ENCODE measurements at places on chromosomes 16 and 17. TPM values are rescaled to one million over a fixed set of nuclear protein-coding genes. Genes with fewer than 3 reads are reported as not detected.

GRCh38 chr16:13902677-13903076 is 17.3 kb upstream of the ERCC4 start:
- DNase-seq: no peak

GRCh38 chr16:75446416-75446815 is 13.1 kb upstream of the CFDP1 start:
- no peak for DNase-seq

DNA sequence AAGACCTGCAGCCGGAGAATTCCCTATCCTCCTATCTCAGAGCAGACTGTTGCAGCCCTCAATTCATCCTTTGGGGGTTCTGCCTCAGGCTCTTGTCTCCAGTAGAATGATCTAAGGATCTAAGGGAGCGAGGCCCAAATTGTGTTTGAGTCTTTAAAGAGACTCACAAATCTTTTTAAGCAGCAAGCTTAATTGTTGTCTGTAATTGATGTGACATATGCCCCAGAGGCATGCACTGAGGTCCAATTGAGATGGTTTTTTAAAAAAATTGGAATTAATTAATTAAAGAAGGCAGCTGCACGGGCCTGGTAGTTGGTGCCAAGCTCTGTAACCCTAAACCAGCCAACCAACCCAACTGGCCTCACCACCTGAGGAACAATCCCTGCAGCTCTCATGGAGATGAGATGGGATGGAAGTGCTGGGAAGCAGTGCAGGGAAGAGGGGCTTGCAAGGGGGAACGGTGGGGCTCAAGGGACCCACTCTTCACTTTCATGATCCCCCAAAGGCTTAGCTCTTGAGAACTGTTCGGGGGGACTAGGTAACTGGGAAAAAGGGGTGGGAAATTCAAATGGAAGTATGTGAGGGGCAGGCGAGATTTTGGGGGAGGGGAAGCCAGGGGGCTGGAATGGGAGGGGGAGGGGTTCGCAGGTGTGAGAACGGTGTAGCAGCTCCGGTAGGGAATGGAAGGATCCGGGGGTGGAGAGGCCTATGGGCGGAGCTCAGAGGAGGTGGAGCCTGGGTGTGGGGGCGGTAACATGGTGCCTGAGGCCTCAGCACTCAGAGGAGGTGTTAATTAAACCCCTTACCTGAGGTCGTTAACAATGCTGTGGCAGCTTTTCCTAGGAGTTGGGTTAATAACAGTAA is 9.2 kb upstream of the ZNF652 start:
- DNase-seq: no peak

DNA sequence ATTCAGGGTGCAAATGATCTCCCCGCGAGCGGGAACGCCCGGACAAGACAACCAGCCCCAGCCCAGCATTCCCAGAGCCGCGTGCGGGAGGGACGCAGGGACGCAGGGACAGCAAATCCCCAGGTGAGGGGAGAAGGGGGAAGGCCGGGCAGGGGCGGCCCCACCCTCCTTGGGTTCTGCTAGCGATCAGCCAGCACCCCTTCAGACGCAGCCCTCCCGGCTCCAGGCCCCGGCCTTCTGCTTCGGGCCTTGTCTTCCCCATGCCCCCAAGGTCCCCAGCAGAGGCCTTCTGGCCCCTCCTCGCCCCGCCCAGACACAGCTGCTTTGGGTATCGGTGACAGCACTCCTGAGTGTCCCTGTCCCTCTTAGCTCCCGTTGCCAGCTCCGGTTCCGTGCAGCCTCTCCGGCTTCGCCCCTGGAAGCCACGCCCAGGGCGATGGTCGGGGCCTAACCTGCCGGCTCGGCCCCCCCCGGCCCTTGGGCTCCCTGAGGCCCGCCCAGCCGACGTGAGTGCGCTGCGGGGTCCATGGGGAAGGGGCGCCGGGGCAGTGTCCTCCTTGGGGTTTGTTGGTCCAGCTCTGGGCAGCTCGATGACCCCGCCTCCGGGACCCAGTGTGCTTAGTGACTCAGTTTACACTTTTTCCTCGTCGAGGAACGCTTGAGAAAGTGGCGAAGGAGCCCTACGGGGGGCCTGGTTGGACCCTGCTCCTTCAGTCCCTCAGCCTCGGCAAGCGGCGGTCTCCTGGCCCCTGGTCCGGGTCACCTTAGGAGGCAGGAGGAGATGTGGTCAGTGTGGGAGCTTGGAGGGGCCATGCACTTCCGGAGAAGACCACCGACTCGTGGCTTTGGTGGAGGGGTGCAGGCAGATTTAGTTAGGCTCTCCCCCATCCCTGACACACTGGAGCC is 50.5 kb upstream of the AMZ2 start:
- no peak for DNase-seq

DNA sequence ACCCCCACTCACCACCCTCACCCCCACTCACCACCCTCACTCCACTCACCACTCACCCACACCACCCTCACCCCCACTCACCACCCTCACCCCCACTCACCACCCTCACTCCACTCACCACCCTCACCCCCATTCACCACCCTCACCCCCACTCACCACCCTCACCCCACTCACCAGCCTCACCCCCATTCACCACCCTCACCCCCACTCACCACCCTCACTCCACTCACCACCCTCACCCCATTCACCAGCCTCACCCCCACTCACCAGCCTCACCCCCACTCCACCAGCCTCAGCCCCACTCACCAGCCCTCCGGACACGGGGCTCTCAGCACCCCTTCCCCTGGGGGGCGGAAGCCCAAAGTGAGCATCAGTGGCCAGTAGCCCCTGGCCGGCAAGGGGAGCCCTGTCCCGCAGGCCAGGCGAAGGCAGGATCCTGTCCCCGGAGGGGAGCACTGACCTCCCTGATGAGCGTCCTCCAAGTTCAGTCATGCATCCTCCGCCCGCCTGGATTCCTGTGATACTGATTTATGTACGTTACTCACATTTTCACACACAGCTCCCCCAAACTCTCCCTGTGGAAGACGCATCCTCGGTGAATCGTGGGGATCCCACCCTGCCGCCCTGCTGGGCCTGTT is 18.0 kb upstream of the C1QTNF8 start:
- DNase-seq: no peak

- no peak for DNase-seq
Measured at GRCh38 chr17:43200127-43200526, 11.5 kb upstream of the TMEM106A start.

DNA sequence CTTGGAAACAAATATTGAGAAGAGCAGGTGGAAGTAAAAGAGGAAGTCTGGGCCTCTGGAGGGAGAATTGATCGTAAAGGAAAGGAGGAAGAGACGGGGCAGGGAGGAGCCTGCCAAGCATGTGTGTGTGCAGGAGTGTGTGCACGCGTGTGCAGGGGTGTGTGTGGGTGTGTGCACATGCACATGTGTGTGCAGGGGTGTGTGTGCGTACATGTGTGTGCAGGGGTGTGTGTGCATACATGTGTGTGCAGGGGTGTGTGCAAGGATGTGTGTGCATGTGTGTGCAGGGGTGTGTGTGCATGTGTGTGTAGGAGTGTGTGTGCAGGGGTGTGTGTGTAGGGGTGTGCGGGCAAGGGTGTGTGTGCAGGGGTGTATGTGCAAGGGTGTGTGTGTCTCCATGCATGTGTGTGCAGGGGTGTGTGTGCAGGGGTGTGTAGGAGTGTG is 10.0 kb downstream of the CEP295NL start:
- DNase-seq: no peak

- DNase-seq: no peak
Measured at GRCh38 chr17:52170963-52171572, 12.6 kb upstream of the CA10 start.

- DNase-seq: no peak
Measured at GRCh38 chr17:74569020-74570003, 2.0 kb upstream of the CD300H start.

DNA sequence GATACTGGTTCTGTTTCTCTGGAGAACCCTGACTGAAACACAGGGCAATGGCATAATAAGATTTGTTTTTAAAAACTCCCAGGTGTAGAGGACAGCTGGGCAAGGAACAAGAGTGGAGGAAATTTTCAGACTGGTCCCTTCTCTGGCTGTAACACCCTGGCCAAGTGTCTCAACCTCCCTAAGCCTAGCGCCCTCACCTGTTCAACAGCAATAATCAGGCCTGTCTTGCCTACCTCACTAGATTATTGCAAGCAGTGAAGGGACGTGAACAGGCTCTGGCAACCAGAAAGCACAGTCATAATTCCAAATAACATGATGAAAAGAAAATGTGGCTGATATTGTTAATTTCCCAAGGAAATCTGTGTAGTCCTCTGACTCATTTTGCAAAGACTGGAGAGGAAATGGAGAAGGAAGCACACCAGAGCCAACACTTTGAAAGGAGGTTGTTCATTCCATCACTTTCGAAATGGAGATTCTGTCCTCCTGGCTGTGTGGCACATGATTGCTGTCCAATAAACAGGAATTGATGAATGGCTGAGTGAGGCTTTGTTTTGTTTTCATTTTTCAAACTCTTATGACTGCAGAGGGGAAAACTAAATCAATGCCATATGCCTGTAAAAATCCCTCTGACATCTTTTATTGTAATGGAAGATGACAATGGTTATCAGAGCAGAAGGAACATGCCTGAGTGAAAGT is 87.5 kb upstream of the HLF start:
- no peak for DNase-seq

- no peak for DNase-seq
Measured at GRCh38 chr16:58882292-58882691, 148.2 kb upstream of the GOT2 start.

GRCh38 chr16:67459861-67460150 is 21.2 kb downstream of the ATP6V0D1 start:
- no peak for DNase-seq

Gene LRRC75A
- 1.5 TPM for total RNA-seq

Gene MYCBPAP
- total RNA-seq: 0.66 TPM

Gene ANKS4B
- total RNA-seq: 0.33 TPM

Gene C17orf113
- 1.3 TPM for total RNA-seq

Gene CIITA
- 5.6 TPM for total RNA-seq

Gene TPSB2
- 5.6 TPM for total RNA-seq
